Lung microvascular endothelial cell (primary cell): ENCODE measurements at places on chromosomes 16 and 17. TPM values are rescaled to one million over a fixed set of nuclear protein-coding genes. Genes with fewer than 3 reads are reported as not detected.

The NTN1 gene
- total RNA-seq, result 0.40 and 0.65 TPM in 2 replicates

The TP53 gene
- total RNA-seq, result 27.8 and 37.0 TPM in 2 replicates

The ODAD4 gene
- total RNA-seq, result under 0.01 TPM in 2 replicates

- DNase-seq, result peak; percentile 39
These were observed 100.6 kb upstream of the PLCG2 start for GRCh38 chr16:81678326-81679095.

GRCh38 chr16:2919511-2920255 is 8.0 kb downstream of the FLYWCH1 start:
- peak; percentile 70 for DNase-seq

DNA sequence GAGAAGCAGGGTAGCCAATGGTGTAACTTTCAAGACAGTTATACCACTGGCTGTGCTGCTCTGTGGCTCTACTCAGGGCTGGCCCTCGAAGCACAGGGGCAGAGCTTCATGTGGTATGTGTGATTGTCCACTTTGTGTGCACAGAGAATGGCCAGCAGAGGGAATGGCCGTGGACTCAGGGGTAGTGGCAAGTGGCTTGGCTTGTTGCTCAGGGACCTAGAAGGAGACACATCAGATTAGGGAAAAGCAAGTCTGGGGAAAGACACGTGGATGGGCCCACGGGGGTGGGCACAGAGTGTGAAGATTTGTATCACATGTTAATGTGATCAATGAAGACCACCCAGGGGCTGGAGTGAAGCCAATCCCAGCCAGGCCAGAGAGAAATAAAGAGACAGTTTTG is 20.0 kb upstream of the XYLT2 start:
- DNase-seq, result no peak

- DNase-seq, result no peak
These were observed 26.2 kb downstream of the CCDC182 start for GRCh38 chr17:57718878-57719277.

DNA sequence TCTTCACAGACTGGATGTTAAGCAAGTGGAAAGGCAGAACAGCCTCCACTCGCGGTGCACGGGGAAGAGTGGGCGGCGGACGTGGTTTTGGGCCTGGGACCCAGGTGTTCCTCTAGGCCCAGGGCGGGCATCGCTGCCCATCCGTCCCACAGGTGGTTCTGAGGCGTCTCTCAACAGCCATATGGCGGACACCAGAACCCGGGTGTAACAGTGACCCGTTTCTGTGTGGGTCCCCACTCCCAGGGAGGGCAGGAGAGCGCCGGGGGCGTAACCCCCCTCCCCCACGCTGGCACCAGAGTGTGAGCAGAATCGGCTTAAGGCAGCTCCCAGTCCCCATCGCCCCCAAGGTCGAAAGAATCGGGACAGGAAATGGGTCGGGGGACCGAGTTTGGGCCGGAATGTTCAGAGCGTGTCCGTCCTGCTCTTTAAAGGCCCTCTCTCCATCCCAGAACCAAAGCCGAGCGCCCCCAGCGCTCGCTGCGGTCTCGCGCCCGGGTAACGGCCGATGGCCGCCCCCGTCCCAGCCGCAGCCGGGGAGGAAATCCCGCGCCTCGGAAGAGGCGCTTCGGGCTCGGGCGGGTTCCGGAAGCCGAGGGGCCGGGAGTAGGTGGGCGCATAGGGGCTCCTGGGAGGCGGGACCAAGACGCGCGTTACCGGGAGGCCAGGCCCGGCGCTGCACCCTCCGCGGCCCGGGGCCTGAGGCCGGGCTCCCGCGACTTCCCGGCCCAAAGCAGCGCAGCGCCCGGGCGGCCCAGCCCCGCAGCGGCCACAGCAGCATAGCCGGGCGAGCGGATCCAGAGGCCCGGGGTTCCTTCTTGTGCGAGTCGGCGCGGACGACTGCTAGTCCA is at the start of gene TK2:
TSS of gene TK2 (minus strand) at position 839 of the 848 bp plus-strand sequence. CDS start at position 778, 61 bp downstream.
- DNase-seq, result peak; percentile 61

- no peak for DNase-seq
These were observed 56.8 kb downstream of the AMFR start for GRCh38 chr16:56368545-56368944.

- peak; percentile 36 for DNase-seq
These were observed 48.3 kb downstream of the TBC1D16 start for GRCh38 chr17:79987187-79987934.

GRCh38 chr16:58040945-58041627 is 15.5 kb downstream of the MMP15 start:
- DNase-seq, result no peak
